ENCODE measurements at places on chromosomes 6 and 20.

- peak; percentile 21 for DNase-seq
These were observed 707 bp downstream of the MAN1A1 start for GRCh38 chr6:119348748-119349360.

GRCh38 chr20:50743087-50743486, 11.7 kb downstream of the PARD6B start:
- no peak for DNase-seq

DNA sequence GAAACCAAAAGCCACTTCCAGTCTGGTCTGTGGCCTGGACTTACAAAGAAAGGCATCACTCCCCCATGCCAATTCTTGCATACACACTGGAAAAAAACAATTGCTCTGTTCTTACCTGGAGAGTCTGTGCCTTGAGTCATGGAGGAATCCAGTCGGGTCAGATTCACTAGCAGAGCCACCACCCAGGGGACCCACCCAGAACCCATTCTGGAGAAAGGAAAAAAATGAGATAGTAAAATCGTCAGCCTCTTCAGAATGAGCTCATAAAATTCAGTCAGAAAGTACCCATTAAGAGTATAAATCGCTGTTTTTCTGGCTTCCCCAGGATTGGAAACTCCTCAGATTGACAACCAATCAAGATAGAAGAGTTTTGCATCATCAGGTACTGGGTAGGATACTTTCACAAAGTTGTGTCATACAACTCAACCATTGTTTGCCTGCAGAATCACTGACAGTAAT, at the start of gene HLA-DOB:
TSS of gene HLA-DOB (minus strand) at position 257 of the 459 bp plus-strand sequence. CDS start at position 206, 51 bp downstream.
- peak; percentile 56 for DNase-seq

- DNase-seq, result no peak
These were observed 253.2 kb upstream of the PLN start for GRCh38 chr6:118294906-118295305.

- DNase-seq, result no peak
These were observed 7.3 kb upstream of the PCMTD2 start for GRCh38 chr20:64247970-64248841.

All from iris pigment epithelial cell (primary cell).